ENCODE measurements at places on chromosomes 3 and 15. TPM values are rescaled to one million over a fixed set of nuclear protein-coding genes. Genes with fewer than 3 reads are reported as not detected.

TMEM212 gene
- not detected for total RNA-seq

ANKUB1 gene
- not detected for total RNA-seq

ADAMTS7 gene
- 2.6 TPM for total RNA-seq

GOLGA6L7 gene
- total RNA-seq, result not detected

ZCWPW2 gene
- total RNA-seq, result 0.99 TPM

MASP1 gene
- total RNA-seq, result 2.3 TPM

SPATA12 gene
- not detected for total RNA-seq

GOLGB1 gene
- total RNA-seq, result 71.4 TPM

TRPC1 gene
- total RNA-seq, result 18.8 TPM

KCNMB3 gene
- 3.9 TPM for total RNA-seq

AQR gene
- total RNA-seq, result 16.4 TPM

PARP15 gene
- 1.1 TPM for total RNA-seq

TJP1 gene
- total RNA-seq, result 100 TPM

ITIH1 gene
- not detected for total RNA-seq

MCF2L2 gene
- total RNA-seq, result 4.0 TPM

KIF15 gene
- 0.31 TPM for total RNA-seq

RGMA gene
- 99.4 TPM for total RNA-seq

CDHR4 gene
- total RNA-seq, result not detected

DUOX2 gene
- 0.13 TPM for total RNA-seq

ZIC4 gene
- total RNA-seq, result 0.13 TPM

TRIP4 gene
- 9.9 TPM for total RNA-seq

SEC62 gene
- total RNA-seq, result 84.2 TPM

MKRN2OS gene
- not detected for total RNA-seq

ZIC1 gene
- not detected for total RNA-seq

GPR160 gene
- total RNA-seq, result 0.31 TPM

UBAP1L gene
- 0.12 TPM for total RNA-seq

SLC28A1 gene
- not detected for total RNA-seq

CCDC13 gene
- total RNA-seq, result 7.4 TPM

ITPKA gene
- 0.94 TPM for total RNA-seq

ZNF619 gene
- total RNA-seq, result 7.9 TPM

CPLX3 gene
- not detected for total RNA-seq

C3orf22 gene
- total RNA-seq, result not detected

CCR9 gene
- total RNA-seq, result not detected

GNL3 gene
- total RNA-seq, result 83.7 TPM

SAMMSON gene
- 2.3 TPM for total RNA-seq

AADACL2 gene
- 0.54 TPM for total RNA-seq

CNTN3 gene
- 1.0 TPM for total RNA-seq

EFCAB12 gene
- not detected for total RNA-seq

SHF gene
- total RNA-seq, result 4.4 TPM

TM4SF18 gene
- total RNA-seq, result 8.1 TPM

GHSR gene
- total RNA-seq, result not detected

ARHGEF26 gene
- 139 TPM for total RNA-seq

CTXND1 gene
- total RNA-seq, result 0.27 TPM

Data from gastroesophageal sphincter (tissue), 4 donors.